ENCODE measurements at places on chromosomes 4 and X. TPM values are rescaled to one million over a fixed set of nuclear protein-coding genes. Genes with fewer than 3 reads are reported as not detected.

Gene CPZ
- total RNA-seq, result 0.58 TPM

Gene KLF3
- 24.1 TPM for total RNA-seq

Gene MAGEA10
- total RNA-seq, result not detected

Gene TRIM75
- not detected for total RNA-seq

Gene ABCG2
- total RNA-seq, result 1.0 TPM

Gene CLDN22
- total RNA-seq, result not detected

Gene UGT8
- 0.17 TPM for total RNA-seq

Gene GRIA3
- 3.3 TPM for total RNA-seq

Gene BMP3
- under 0.01 TPM for total RNA-seq

Gene ANOS1
- not detected for total RNA-seq

Gene ZNF595
- 10.8 TPM for total RNA-seq

Gene SH3D19
- 69.7 TPM for total RNA-seq

Gene DMP1
- not detected for total RNA-seq

Gene TCEANC
- total RNA-seq, result 3.3 TPM

Gene MYOZ2
- 0.15 TPM for total RNA-seq

Gene MAGEA2B
- not detected for total RNA-seq

Gene CXCL5
- total RNA-seq, result 0.73 TPM

Gene WWC2
- 22.7 TPM for total RNA-seq

Gene ADGRL3
- not detected for total RNA-seq

Gene SULT1B1
- total RNA-seq, result under 0.01 TPM

Gene UBA6
- 196 TPM for total RNA-seq

Gene BEND2
- not detected for total RNA-seq

Gene PFKFB1
- total RNA-seq, result not detected

Gene VMA21
- total RNA-seq, result 44.7 TPM

Gene POLN
- 5.3 TPM for total RNA-seq

Gene SLC6A14
- not detected for total RNA-seq

Gene GUCY1A1
- total RNA-seq, result 4.0 TPM

Gene ACSL1
- 30.4 TPM for total RNA-seq

Gene BEX3
- 321 TPM for total RNA-seq

Gene VEGFD
- 2.0 TPM for total RNA-seq

Gene UBQLN2
- total RNA-seq, result 14.6 TPM

Gene POU3F4
- not detected for total RNA-seq

Gene DCLK2
- 16.2 TPM for total RNA-seq

Gene SHISA3
- 0.17 TPM for total RNA-seq

Gene WDR19
- total RNA-seq, result 42.6 TPM

Gene HSFX3
- total RNA-seq, result not detected

Gene MUC7
- total RNA-seq, result not detected

Gene PCDH10
- total RNA-seq, result 0.83 TPM

Gene SPANXA1
- total RNA-seq, result not detected

Gene SPANXB1
- not detected for total RNA-seq

Gene FTHL17
- total RNA-seq, result not detected

Gene PNMA6A
- 8.1 TPM for total RNA-seq

Gene GRIA2
- total RNA-seq, result not detected

Gene HTN1
- total RNA-seq, result not detected

Gene HAND2
- 0.58 TPM for total RNA-seq

Gene RHOXF2B
- not detected for total RNA-seq

Gene CCKAR
- total RNA-seq, result 25.2 TPM

Gene RGN
- 5.2 TPM for total RNA-seq

Gene HTRA3
- 7.7 TPM for total RNA-seq

Gene MCF2
- 0.15 TPM for total RNA-seq

Gene SOX3
- 0.15 TPM for total RNA-seq

Gene PF4V1
- 0.58 TPM for total RNA-seq

Gene TBC1D8B
- 23.7 TPM for total RNA-seq

Gene ZNF157
- under 0.01 TPM for total RNA-seq

Gene GUCY1B1
- total RNA-seq, result 54.5 TPM

Gene GPRASP1
- 4.2 TPM for total RNA-seq

Gene SMR3B
- total RNA-seq, result not detected

Gene GAGE12J
- total RNA-seq, result not detected

Data from smooth muscle cell of trachea (primary cell).